ENCODE measurements at places on chromosomes 1 and 21.

GRCh38 chr1:230326971-230327891 is 98.9 kb downstream of the PGBD5 start:
- no peak for DNase-seq

DNA sequence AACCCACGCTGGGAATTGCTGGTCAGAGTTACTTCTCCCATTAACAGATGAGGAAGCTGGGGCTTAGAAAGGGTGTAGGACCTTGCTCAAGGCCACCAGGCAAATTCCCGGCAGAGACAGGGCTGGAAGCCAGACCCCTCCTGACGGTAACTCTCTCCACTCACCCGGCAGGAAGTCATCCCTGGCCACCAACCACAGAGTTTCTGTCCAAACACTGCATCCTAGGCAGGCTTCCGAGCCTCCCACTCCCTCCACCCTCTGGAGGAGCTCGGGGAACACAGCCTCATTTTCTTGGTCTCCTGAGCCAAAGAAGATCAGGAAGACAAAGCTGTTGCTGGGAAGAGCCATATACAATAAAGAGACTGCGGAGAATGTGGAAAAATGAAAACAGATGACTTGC is 25.0 kb upstream of the ZNF436 start:
- DNase-seq, result no peak

DNA sequence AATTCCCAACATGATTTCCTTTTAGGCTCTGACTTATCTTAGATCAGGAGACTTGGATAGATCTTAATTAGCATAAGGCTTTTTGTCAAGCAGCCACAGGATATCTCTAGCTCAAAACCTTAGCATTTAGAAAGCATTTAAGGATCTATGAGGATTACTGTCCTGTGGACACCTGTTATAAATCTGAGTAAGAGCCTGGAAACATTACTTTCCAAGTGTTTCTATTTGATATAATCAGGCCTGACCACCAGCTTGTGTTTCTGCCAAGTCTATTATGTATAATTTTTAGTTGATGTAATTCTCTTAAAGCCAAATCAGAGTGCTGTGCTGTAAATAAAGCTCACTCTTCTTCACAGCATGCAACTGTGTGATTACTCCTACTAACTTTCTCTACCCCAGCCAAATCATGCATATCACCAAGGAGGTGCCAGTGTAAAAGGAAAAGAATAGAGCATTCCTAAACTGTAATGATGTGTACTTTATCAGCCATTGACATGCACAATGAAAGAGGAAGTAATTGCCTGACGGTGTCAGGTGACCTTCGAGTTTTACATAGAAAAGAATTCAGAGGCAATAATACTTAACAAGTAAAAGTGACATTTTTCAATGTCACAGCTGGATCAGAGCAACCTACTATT is 309.9 kb upstream of the PRMT6 start:
- peak; percentile 18 for DNase-seq

DNA sequence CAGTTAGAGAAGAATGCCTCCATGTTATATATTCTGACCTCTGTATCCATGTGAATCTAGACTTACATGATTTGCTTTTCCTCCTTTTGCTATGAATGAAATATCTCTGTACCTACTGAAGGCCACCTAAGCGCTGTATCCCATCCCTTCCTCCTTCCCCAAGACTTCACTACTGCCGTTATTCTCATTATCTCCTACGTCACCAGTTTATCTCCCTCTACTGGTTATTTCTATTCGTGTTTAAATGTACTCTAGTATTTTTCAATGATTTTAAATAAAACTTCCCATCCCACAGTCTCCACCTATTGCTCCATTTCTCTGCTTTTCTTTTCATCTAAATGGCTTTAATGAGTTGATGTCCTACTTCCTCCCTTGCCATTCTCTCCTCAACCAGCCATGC is 110.0 kb downstream of the KCTD3 start:
- no peak for DNase-seq

DNA sequence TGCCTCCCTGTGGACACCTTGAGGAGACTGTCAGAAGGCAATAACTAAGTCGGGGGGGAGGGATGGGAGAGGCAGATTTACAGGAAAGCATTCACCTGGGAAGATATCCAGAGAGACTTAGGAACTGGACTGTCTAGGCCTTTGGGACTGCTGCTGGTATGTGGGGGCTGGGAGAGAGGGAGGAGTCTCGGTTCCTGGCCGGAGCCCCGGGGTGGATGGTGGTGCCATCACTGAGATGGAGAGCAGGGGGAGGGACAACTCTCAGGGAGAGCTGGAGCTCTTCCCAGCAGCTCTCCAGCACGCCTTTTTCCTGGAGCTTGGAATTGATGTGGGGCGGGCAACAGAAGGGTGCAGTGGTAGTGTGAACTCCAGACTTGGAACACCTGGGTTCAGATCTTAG is 22.1 kb downstream of the PTPRF start:
- no peak for DNase-seq
